ENCODE measurements at places on chromosomes 11 and 22. TPM values are rescaled to one million over a fixed set of nuclear protein-coding genes. Genes with fewer than 3 reads are reported as not detected.

Gene SCGB1A1
- not detected for total RNA-seq

Gene IL10RA
- total RNA-seq, result not detected

DNA sequence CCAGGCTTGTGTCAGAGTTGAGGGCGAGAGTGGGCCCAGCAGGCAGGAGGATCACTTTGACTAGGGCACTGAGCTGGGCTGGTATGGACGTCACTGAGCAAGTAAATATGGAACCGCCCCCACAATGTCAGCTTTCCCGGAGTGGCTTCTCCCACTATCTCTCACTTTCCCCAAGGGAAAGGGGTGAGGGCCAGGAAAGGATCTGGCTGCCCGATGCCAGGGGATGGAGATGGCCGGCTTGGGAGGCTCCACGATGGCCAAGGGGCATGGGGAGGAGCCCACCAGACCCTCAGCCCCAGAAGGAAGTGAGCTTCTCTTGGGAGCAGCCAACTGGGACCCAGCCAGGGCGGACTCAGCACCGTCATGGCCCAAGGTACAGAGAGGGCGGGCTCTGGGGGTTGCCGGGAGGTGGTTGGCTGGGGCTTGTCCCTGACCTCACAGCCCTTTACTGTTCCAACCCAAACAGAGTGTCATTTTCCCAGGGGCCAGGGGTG, 8.7 kb downstream of the PRDM11 start:
- no peak for DNase-seq

Gene ELFN2
- 0.07 TPM for total RNA-seq

Gene VPREB1
- total RNA-seq, result not detected

Gene C22orf31
- not detected for total RNA-seq

DNA sequence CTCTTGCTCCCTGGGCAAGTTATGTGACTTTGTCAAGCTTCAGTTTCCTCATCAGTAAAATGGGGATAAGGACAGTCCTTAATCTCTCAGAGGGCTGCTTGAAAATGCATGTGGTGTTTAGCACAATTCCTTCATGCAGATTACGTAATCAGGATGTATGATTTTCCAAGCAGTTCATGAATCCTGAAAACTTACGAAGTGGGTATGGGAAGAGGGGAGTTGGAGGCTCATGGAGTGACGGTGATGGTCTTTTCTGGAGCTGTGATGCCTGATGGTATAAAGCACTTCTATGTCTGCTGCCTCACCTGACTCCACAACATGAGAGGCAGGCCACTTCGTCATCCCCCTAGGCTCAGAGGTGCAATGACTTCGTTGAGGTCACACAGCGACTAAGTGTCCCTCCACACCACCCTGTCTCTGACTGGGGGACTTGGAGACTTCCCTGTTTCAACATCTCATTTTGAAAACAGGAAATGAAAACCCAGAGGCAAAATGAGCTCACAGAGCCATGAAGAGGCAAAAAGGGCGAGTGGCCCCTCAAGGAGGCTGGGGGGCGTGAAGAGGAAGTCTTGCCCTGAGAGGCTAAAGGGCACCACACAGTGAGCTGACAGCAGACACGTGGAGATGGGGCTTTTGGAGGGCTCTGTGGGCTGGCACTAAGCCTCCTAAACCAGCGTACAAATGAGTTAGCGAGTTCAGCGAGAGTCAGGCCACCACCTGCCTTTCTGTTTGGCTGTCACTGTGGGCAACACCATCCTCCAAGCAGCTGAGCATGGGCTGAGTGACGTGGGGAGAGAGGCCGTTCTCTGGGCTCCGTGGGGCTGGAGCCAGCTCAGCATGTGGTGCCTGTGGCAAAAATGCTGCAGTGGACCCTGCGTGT, 10.1 kb downstream of the MCM5 start:
- DNase-seq, result no peak
